ENCODE measurements at places on chromosomes 3 and 15.

DNA sequence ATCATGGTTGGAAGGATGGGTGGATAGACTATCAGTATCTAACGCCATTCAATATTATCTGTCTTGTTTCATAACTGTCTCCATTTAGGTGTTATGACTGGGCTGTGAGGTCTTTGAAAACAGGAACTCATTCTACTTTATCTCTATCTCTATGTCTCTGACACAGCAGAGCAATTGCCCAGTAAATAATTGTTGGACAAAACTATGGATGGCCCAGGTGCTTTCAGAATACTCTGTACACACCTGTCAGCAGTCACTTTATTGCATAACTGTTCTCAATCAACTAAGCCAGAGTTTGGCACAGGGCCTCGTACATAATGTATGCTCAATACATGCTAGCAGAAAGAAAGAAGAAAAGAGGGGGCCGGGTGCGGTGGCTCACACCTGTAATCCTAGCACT, 210.3 kb downstream of the OPA1 start:
- DNase-seq, result peak; percentile 79

GRCh38 chr3:128931046-128931445, 51.6 kb downstream of the ACAD9 start:
- DNase-seq, result no peak

GRCh38 chr3:15794303-15794771, 3.4 kb downstream of the ANKRD28 start:
- DNase-seq, result no peak

GRCh38 chr3:187139126-187139894, at the start of gene RPL39L:
Gene RPL39L, minus strand, starts transcription at chr3:187139496. Its CDS starts 18,196 bp downstream, at chr3:187121300.
- DNase-seq, result peak; percentile 87

GRCh38 chr15:96335411-96336024, 5.0 kb downstream of the NR2F2 start:
- DNase-seq, result no peak

DNA sequence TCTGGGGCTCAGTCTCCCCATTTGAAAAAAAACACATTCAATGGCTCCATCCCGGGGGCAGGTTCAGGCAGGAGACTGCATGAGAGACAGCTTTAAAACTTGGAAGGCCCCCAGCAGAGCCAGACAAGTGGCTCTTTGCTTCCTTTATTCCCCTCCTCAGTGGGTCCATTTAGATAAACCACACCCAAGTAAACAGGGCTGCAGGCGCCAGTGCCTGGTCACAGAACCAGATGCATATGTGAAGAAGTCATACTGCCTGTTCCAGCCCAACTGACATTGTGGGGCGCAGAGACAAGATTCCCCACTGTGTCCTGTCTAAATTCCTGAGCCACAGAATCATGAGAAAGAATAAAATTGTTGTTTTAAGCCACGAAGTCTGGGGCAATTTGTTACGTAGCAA, 9.0 kb downstream of the FBN1 start:
- DNase-seq, result no peak

DNA sequence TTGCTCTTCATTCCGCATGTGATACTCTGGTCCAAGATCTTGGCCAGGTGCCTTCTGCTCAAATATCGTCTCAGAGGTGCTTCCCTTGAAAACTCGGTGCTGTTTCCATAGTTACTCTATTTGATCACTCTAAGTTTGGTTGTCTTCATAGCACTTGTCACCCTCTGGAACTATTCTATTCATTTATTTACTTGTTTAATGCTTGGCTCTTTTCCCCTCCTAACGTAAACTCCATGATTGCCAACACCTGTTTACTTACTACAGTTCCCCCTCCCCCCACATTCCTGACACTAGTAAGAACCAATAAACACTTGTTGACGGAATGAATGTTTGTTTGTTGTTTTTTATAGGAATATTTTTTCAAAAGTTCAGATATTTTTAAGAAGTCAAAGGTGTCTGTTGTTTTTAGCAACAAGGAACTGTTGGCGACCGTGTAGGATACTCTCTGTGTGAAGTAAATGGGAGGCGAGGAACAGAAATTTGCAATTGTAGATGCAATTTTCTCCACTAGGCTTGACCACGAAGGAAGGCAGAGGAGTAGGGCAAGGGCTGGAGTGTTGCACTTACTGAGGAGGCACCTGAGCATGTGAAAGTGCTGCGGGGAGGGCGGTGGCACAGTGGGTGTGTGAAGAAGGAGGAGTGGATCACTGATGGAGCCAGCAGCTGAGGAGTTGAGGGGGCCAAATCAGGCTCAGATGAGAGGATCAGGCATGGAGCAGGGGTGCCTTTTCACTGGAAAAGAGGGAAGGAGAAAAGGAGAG, 48.4 kb downstream of the MOBP start:
- DNase-seq, result no peak

GRCh38 chr3:11570251-11570650, 73.5 kb downstream of the VGLL4 start:
- no peak for DNase-seq

DNA sequence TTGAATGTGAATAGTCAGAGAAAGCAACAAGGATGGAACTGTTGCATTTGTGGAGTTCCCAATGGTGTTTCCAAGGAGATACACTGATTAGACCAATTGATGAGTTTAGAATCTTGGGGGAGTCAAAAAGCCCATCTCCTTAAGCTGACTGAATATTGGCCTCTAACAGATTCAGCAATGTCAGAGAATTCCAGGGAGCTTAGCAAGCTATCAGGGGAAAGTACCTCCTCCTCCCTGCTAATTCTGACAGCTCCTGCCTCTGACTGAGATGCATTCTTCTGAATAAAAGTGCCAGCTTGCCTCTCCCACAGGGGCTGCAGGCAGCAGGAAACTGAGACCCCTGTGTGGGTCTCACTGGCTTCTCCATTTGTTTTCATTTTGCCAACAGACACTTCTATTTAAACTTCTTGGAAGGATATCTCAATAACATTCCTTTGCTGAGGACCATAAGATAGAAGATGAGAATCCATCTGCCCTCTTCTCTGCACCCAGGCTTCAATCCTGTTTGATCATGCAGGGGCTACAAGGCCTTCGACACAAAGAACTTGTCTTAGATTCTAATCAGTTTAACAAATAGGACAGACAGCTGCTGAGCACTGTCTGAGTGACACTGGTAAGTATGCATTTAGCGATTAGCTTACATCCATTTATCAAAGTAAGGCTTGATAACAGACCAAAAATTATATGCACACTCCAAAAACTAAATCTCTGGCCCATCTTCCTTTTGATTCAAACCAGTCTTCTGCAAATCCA, 1080.8 kb downstream of the TUSC7 start:
- no peak for DNase-seq

DNA sequence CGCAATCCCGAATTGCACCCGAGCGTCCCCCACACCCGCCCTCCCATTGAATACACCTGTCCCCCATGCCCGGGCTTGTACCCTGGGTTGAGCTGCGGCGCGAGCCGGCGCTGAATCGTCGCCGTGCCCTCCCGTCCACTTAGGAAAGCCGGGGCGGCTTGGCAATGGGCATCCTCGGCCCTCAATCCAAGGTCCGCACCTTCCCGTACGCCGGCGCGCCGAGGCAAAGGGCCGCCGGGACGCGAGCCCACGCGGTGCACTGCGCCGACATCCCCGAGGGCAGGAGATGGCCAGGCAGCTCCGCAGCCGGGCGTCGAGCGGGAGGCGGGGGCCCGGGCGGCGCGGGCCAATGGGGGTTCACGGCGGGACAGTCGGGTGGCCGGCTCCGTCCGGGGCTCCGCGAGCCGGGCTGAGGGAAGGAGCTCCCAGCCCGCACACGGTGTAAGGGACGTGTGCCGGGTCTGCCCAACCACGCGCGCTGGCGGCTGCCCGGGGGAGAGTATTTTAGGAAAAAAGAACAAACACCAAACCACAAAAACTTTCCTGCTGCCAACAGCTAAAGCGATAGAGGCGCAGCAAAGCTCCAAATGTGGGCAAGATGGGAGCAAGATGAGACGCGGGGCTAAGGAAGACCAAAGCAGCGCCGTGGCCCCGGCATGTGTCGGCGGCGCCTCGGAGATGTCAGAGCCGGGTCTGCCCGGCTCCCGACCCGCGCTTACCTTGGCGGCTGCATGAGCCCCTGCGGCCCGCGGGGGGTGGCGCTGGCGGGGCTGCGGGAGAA, 621 bp downstream of the RGMA start:
- no peak for DNase-seq

DNA sequence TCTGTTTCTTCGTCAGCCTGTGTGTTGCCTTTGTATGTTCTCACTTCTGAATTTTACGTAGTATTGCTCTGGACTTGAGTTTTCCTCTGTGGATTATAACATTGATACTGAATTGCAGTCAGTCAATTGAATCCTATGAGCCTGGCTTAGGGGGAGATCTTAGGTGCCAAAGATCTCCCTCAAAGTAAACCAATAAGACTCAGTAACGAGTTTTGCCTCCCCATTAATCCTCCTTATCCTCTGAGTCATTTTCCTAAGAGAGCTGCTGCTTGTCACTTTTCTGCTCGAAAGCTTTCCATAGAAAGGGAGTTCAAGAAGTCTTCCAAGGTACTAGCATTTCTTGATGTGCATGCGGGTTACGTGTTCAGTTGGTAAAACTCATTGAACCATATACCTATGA, 126.4 kb downstream of the CHDH start:
- DNase-seq, result no peak

GRCh38 chr15:101600035-101600434, 52.1 kb downstream of the TM2D3 start:
- DNase-seq, result no peak

- no peak for DNase-seq
Measured at GRCh38 chr3:184954251-184954650, 142.3 kb downstream of the VPS8 start.

- DNase-seq, result no peak
Measured at GRCh38 chr3:16809993-16810392, 74.8 kb upstream of the PLCL2 start.

DNA sequence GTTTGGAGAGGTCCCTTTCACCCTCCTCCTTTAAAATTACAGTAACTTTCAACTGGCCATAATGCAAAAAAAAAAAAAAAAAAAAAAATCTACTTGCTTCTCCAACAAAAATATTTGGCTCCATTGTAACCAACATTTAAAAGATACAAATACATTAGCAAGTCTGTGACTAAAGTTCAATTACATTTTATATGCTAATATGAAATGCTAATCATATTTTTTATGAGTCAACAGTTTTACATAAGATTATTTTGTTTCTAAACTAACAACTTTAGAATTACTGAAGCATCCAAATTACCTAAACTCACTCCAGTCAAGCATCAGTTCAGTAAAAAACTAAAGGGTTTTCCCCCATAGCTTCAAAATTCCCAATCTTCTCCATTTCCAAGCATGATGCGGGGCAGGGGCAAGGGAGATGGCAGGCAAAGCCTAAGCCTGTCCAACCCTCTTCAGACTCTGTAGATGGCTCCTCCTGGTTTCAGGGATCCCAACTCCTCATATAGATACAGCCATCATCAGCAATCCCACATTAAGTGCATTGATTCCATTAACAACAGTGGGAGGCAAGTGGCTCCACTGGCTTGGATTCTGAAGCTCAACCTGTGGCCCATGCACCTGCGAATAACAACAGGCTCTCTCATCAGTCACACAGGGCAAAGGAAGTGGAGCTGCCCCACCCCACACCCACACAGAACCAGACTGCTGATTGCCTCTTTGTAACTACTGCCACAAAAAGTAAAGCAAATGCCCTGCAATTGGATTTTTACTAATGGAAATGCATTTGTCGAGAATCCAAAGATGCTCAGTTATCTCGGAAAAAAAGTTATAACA, 15.0 kb downstream of the SFMBT1 start:
- no peak for DNase-seq

DNA sequence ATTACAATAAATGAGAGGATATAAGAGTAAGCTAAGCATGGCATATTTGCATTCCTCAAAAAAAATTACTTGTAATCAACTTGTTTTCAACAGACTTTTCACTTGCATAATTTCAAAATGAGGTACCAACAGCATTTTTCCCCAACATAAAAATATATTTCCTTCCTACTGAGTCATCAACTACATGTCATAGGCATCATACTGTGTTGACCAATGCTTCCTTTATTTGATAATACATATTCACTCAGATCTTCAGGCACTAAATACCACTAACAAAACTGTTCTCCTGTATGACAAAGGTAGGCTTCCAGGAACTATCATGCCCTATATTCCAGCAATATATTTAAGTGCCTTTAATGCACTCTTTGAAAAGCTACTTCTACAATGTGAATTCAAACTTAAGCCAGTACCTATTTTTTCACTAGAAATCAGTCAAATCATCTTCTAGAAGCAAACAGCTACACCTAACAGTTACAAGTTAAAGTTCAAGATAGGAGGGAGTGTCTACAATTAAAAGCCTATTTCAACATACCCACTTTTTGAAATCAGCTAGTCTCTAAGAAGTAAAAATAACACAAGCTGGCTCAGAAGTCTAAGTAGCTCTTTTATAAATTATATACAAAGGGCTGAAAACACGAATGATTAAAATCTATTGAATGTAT, 11.3 kb downstream of the ADAM10 start:
- no peak for DNase-seq

DNA sequence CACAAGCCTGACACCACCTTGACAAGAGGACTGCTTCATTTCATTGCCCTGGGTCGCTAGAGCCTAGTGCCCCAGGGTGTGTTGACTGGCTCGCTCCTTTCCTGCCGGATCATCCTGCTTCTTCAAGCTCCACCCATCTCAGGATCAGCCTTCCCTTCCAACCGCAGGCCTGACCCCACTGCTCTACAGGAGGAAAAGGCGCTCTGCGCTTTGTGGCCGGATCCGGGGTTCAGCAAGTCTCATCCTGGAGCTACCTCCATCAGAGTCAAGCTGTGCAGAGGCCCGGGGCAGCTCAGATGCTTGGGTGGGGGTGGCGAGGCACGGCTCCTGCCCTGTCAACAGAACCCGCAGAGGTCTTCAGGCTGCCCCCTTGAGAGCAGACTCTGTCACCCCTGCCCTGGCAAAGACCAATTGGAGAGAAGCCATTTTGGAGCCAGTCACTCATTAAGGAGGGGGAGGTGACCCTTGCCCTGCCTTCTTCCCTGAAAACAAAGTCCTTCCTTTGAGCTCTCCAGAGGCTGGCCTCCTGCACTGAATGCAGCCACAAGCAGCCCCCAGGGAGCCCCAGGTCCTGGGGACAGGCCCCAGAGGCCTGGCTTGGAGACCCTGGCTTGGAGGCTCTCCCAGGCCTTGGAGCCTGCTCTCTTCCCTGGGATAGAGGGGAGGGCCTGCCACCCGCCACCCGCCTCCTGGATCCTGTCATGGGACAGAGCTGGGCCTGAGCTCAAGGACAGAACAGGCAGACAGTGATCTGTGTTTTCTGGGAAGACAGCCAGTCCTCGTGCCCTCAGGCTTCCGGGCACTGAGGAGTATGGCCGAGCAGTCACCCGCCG, 80.3 kb downstream of the CPN2 start:
- DNase-seq, result no peak

DNA sequence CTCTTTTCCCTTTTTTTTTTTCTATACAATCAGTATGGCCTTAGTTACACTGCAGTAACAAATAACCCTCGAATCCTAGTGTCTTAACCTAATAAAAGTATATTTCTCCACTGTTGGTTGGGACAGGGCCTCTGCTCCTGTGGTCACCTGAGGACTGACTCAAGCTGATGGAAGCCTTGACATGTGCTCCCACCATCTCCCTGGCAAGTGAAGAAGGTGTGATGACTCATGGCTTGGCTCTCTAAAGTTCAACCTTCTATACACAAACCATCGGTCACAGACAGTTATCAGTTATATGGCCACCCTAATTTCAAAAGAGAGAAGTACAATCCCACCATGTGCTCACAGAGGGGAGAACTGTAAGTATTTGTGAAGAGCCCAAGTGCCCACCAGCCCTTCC, 65.8 kb upstream of the CACNA2D3 start:
- no peak for DNase-seq

- peak; percentile 46 for DNase-seq
Measured at GRCh38 chr3:24086617-24087404, 141.7 kb downstream of the NR1D2 start.

- no peak for DNase-seq
Measured at GRCh38 chr15:66852064-66852905, 150.2 kb downstream of the SMAD6 start.

All from NCI-H774 (cell line).